Naive thymus-derived CD8-positive, alpha-beta T cell (primary cell): ENCODE measurements at places on chromosomes 7 and 10. TPM values are rescaled to one million over a fixed set of nuclear protein-coding genes. Genes with fewer than 3 reads are reported as not detected.
A peak's percentile ranks its signal among the peaks of the same experiment; 100 is the strongest.

Gene TAS2R3
- not detected for polyA plus RNA-seq

Gene SCART1
- polyA plus RNA-seq, result 0.04 TPM

GRCh38 chr10:132571650-132572544 lies 34.3 kb downstream of the INPP5A start:
- DNase-seq, result peak; percentile 61

DNA sequence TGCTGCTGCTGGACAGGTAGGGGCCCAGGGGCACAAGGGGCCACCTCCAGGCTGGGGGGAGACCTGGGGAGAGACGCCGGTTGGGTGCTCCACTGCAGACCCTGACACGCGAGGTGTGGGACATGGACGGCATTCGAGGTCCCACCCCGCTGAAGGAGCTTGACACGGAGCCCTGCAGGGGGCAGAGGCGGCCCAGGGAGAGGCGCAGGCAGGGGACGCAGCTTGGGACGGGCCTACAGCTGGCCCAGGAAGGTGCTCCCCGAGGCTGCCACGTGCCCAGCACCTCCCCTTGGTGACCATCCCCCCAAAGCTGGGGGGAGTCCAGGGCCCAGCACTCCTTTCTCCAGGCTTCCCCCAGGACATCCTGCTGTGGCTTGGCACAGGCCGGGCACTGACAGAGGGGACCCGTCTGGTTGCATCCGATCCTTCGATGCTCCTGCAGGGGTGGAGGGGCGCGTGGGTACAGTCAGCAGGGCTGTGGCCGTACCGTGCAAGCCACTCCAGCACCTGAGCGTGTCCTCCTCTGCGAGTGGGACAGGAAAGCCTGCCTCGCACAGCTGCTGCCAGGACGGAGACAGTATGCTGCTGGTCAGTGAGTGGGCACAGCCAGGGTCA lies 174.4 kb downstream of the ELFN1 start:
- peak; percentile 48 for DNase-seq

DNA sequence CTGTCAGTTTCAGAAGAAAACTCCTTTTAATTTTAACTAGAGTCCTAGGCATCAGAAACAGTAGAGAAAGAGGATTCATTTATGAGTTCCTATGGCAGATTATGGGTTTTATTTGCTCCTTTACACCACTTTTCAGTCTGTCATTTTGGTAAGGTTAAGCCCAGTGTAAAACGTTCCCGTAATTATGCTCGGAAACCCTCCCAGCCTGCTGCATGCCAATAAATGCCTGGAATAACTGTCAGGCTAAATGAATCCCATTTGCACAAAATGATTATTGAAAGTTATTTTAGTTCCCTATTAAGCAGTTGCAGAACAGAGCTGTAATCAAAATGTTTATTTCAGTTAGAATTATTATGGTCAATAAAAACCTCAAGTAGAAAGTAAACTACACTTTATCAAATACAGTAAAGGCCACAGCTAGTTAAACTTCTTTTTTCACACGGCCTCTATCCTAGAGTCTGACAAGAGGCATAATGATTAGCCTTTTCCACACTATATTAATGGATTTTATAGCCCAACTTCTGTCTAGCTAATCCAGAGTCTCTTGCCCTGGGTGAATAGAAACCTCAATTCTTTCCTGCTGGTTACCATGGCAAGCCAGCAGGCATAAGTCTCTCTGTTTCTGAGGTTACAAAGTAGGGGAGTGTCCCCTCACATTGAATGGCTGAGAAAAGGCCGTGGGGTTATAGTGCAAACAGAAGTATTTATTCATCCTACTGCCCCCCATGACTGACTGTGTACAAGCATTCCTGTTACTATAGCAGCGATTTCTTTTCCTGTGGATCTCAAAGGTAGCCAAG lies 80.8 kb upstream of the NPVF start:
- no peak for DNase-seq
